ENCODE measurements at places on chromosomes 16 and 17.

DNA sequence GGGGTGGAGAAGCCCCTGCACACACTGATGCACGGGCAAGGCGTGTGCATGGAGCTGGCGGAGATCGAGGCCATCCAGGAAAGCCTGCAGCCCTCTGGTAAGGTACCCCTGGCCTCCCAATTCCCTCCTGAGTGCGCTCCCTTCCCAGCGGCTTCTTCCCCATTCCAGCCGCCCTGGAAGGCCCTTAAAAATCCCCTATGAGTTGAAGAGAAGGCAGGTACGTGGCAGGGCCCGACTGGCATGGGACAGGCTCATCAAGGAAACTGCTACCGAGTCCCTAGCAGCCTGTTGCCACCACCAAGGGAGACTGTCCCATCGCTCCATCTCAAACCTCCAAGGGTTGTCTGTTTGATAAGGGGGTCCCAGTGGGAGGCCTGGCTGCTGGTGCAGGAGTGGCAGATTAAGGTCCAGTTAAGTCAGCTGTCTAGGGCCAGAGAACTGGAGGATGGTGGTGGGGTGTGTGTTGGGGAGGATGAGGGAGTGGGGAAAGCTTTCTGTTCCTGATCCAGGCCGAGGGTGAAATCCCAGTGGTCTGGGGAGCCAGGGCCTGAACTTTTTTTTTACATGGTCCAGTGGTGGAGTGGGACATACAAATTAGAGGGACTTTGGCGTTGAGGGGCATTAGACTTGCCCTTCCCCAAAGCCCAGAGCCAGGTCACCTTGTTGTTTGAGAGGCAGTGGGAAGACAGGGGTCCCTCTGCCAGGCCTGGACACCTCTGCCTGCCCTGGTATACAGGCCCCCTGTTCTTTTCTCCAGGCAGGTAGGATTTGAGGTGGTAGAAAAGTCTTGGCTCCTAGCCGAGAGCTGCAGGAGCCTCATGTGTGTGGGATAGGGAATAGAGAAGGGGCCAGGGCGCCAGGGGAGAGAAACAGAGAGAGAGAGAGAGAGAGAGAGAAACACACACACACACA lies 994 bp downstream of the IGFBP4 start:
- peak; percentile 13 for DNase-seq

DNA sequence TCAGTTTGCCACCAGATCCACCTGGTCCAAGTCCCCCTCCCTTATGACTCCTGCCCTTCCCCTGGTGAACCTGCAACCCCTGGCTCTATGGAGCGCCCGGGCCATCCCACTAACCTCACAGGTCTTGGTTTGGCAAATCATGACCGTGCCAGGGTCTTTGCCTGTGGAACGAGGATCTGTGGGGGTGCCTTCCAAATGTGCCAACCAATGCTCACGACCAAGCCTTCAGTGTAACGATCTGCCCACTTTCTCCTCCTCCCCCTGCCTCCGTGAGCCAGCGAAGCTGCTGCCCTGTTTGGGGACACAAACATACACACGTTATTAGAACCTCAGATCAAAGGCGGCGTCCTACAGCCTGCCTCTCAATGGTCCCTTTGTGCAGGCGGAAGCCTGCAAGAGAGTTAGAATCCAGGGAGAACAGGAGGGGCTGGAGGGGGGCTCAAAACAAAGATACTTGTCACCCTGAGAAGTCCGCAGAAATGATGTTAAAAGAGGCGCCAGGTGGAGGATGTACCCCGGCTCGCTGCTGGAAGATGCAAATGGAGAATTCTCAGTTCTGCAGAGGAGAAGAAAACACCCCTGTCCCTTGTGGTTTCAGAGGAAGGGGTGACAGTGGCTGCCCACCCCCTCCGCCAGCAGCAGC lies 9.0 kb upstream of the NKD1 start:
- DNase-seq: no peak

GRCh38 chr17:57486882-57487301 lies 230.6 kb downstream of the MSI2 start:
- DNase-seq: no peak

- DNase-seq: no peak
Observed at GRCh38 chr17:17081304-17081940, 39.2 kb downstream of the MPRIP start.

DNA sequence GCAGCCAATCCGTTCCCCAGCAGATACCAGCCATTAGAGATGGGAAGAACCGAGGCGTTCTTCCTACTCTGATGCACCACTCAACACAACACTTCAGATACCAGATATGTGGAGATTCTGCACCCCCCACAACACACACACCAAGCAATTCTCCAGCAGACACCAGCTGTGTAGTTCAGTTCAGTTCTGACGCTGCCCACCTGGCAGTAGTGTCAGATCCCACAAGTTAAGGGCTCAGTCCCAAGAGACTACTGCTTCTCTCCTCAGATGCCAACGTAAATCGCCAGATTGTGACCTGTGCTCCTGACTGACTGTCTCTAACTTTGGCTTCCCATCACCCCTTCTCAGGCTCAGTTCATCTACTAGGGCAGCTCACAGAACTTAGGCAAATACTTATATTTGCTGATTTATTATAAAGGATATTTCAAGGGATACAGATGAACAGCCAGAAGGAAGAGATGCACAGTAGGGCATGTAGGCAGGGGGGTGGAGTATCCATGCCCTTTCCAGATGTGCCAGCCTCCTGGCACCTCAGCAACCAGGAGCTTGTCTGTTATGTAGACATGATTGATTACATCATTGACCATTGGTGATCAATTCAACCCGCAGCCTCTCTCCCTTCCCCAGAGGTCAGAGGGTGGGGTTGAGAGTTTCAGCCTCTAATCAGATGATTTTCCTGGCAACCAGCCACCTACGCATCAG lies 110.6 kb downstream of the PRKCA start:
- DNase-seq: no peak

DNA sequence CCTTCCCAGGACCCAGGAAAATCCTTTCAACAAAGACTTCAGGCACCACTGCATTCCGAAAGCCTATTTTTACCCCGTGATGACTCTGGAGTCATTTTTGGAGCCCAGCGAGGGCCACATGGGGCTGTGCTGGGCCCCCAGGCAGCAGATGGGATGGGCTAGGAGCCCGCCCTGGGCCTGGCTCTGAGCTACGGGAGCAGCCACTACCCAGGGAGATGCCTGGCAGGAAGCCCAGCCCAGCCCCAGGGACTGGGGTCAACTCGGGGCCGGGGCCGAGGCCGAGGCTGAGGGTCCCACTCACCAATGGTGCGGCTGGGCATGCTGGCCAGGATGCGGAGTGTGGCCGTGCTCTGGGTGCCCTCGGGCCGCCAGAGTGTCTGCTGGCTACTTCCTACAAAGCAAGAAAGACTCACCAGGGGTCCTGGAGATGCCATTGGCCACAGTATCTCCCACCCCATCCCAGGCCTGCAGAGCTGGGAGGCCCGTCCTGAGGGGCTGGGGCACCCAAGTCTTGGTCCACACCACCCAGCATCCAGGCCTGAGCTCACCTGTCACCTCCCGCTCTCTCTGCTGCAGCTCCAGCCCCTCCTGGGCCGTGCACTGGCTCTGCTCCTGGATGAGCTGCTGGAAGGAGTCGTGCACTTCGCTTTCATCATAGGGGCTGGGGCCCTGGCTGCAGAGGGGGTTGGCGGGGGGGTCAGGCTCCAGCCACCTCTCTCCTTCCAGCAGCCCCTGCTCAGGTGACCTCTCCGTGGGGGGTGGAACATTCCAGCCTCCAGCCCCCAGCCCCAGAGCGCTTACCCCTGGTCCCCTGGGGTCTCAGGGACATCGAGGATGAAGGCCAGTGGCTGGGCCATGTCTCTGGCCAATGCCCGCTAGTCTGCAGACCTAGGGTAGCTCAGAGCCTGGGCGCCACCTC lies 2.3 kb downstream of the TMC6 start:
- no peak for DNase-seq

DNA sequence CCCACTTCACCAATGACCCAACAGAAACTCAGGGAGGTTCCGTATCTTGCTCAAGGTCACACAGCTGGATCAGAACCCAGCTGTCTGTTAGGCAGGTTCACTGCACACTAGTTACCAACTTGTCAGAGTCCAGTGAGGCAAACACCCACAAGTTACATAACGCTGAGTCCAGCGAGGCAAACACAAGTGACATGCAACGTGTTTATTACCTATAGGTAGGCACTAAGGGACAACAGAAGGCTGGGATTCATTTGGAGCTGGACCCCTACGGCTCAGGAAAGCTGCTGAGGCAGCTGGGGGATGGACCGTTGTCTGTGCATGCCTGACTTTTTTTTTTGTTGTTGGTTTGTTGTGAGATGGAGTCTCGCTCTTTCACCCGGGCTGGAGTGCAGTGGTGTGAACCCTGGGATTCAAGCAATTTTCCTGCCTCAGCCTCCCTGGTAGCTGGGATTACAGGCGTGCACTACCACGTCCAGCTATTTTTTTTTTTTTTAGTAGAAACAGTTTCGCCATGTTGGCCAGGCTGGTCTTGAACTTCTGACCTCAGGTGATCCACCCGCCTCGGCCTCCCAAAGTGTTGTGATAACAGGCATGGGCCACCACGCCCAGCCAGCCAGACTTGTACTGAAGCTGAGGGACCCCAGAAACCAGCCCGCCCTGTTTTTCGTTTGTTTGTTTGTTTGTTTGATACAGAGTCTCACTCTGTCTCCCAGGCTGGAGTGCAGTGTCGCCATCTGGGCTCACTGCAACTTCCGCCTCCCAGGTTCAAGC lies 1.9 kb upstream of the RSAD1 start:
- no peak for DNase-seq

DNA sequence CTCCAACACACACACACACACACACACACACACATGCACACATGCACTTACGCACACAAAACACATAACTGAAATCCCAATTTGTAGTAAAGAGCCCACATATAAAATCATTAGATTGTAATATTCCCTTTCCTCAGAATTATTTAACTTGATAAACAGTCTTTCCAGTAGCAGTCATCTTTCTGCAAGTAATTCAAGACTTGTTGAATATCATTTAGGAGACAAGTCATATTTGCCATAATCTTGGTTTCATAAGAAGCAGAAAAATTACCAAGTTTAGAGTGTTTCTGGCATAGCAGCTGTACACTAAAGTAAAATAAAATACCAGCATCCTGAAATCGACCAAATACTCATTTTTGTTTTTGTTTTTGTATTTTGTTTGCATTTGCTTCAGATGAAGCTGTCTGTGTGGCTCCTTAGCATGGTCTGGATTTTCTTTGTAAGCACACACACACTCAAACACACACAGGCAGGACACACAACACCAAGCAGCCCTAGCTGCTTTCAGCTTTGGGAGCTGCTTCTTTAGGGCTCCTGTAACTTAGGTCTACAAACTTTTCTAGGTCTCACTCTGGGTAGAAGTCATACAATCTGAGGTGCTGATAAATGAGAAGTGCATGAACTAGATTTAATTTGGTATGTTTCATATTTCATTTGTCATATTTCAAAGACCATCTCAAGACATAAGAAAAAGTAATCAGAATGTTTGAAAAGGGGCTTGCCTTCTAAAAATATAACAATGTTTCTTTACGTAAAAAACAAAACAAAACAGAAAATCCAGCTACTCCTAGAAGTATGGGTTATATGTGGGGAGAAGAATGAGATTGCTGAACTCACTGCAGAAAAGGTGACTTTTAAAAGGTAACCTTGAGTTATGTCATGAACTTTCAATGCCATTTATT lies 3.0 kb downstream of the SALL1 start:
- no peak for DNase-seq

DNA sequence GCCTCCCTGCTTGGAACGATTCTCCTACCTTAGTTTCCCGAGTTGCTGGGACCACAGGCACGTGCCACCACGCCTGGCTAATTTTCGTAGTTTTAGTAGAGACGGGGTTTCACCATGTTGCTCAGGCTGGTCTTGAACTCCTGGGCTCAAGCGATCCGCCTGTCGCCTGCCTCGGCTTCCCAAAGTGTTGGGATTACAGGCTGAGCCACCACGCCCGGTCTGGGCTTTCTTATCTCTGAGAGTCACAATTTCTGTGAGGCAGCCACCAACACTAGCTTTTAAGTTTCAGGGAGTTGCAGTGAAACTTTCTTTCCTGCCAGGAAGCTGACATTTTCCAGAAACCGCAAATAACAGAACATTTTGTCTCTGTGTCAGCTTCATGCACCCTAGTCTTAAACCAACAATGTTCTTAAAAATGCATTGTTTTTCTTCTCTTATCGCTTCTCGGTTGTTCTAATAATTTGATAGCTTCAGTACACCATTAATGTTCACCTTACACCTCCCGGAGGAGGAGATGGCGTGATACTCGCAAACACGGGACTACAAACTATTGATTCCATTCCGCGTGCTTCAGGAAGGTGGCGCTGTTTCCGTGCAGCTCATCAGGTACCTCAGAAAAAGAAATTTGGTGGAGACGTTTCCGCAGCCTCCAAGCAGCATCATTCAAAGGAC lies 7.4 kb upstream of the DHRS7B start:
- DNase-seq: peak; percentile 83

DNA sequence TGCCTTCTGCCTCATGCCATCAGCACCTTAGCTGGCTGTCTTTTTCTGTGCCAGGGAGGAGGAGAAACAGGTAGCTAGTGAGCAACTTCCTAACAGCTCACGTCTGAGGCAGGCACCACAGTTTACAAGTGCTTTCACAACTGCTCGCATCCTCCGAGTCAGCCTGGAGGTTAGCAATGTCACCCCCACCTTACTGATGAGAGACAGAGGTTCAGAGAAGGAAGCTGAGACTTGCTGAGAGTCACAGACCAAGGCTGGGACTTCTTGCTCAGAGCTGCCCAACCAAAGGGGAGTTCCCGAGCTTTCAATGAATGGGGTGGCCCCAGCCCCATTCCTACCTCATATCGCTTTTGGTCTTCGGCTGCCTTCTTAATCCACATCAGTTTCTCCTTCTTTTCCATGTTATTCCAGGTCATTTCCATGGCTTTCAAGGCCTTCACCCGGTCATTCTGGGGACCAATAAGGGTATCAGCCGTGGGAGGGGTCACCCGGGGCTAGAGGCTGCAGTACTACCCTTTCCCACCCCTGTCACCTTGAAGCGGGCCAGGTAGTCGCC lies 9.6 kb downstream of the UBTF start:
- DNase-seq: no peak

GRCh38 chr17:82479602-82480001 lies 21.1 kb downstream of the NARF start:
- no peak for DNase-seq

- no peak for DNase-seq
Observed at GRCh38 chr16:6377956-6378355, 954.7 kb upstream of the RBFOX1 start.

All from CD4-positive, alpha-beta T cell treated with Interleukin-17A for 4 hours (primary cell).